ENCODE measurements at places on chromosomes 7 and 10.

- no peak for DNase-seq
These were observed 16.6 kb downstream of the ACBD5 start for GRCh38 chr10:27223964-27224363.

- no peak for DNase-seq
These were observed 402.0 kb upstream of the KLF6 start for GRCh38 chr10:4186849-4187540.

DNA sequence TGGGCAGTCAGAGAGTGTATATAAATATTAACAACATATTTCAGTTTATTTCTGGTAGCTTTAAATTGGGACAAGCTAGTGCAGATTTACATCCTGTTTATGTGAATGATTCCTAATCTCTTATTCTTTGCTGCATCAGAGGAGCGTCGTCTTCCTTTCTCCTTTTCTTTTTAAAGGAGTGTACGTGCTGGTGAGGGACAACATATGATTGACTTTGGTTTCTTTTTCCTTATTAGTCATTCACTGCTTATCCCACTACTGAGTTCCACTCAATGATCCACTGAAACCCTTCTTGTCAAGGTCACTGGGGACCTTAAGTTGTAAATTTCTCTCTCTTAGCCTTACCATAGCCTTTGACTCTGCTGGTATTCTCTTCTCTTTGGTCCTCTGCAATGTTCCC is 116.3 kb downstream of the EXOC4 start:
- DNase-seq: no peak

GRCh38 chr10:69759641-69760040 is 42.1 kb upstream of the COL13A1 start:
- no peak for DNase-seq

- no peak for DNase-seq
These were observed 82.2 kb downstream of the SEMA3D start for GRCh38 chr7:85104432-85105205.

GRCh38 chr7:104341546-104341945 is 13.1 kb downstream of the LHFPL3 start:
- DNase-seq: no peak

DNA sequence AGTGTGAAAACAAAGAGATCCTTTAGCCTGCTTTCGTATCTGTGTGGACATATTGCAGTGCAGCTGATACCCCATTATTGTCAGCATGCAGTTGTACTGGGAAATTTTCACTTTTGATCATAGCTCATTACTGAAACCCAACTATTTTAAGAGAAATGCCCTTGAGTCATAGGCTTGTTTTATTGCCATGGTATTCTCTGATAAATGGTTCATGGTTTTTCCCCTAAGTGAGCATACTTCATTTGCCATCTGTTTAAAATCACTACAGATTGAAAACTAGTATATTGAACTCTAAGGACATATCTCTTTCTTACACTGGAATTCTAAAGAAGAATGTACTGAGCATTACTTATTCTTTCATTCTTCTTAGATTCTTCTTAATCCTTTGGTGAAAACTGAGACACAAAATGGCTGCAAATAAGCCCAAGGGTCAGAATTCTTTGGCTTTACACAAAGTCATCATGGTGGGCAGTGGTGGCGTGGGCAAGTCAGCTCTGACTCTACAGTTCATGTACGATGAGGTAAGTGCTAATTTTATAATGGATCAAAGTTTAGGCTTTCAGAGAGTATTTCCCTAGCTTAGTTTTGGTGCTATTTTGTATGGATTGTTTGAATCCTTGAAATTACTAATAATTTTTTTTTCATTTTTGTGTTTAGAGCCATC is 63.0 kb downstream of the RALA start:
- no peak for DNase-seq

- DNase-seq: no peak
These were observed 9.9 kb upstream of the GNAT3 start for GRCh38 chr7:80521809-80522208.

DNA sequence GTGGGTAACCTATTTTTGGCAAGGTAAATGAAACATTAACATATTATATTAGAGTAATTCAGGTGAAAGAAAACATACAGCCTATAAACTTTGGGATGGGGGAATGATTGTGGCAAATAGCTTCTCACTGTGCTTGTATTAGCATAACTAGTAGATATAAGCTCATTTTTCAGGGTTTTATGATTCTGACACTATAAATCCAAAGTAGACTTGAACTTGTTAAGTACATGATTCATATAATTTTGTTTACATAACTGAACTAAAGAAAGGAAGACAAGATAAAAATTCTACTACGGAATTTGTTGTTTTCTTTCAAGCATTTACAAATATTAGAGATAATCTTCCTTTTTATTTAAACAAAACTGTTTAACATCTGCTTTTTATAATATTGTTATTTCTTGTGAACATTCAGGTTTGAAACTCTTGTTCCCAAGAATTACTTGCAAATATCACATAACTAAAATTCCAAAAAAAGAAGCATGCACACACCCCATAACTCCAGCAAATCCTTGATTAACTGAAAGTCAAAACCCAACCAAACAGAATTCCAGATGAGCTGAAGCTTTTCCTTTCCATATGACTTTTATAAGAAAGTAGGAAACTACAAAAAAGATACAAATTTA is 142.3 kb downstream of the JAZF1 start:
- no peak for DNase-seq

- DNase-seq: no peak
These were observed 31.6 kb downstream of the RHEB start for GRCh38 chr7:151488096-151488495.

DNA sequence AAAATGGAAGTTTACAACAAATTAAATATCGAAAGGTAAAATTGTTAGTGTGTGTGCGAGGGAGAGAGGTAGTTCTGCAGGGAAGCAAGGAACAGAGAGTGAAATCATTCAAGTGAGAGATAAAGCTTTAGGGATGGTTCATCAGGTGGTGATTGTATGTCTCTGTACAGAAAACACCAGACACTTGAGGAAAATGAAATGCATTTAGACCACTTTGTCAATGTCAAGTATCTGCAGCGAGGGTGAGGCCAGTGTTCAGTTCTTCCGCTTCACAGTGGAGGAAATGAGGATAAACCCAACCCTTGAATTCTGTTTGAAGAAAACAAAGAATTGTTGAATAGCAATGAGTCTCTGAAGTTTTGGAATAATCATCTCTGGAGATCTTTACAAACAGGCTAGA is 14.4 kb upstream of the ITGB1 start:
- no peak for DNase-seq

GRCh38 chr10:31701546-31701945 is 227.1 kb downstream of the ARHGAP12 start:
- no peak for DNase-seq

GRCh38 chr10:66925896-66926715 is at the start of gene LRRTM3:
TSS of gene LRRTM3 (plus strand) at chr10:66926036.
- DNase-seq: peak; percentile 50

DNA sequence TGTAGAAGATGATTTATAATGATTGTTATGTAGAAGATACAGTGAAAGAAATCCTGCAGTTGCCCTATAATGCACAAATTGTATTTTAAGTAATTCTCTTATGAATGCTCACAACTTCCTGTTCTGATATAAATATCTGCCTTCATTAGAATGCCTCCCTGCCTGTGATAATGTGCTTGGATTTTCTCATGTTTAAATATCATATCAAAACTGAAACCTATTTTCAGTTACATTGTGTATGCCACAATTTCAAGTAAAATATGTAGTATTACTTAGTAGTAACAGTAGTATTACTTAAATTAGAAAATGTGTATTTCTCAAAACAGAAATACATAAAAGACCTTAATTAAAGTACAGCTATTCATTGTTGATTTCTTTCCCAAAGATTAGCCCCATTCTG is 41.1 kb upstream of the TFEC start:
- no peak for DNase-seq

GRCh38 chr10:30708234-30708633 is 78.7 kb upstream of the LYZL2 start:
- DNase-seq: no peak

- no peak for DNase-seq
These were observed 118.1 kb downstream of the INPP5A start for GRCh38 chr10:132655735-132656134.

DNA sequence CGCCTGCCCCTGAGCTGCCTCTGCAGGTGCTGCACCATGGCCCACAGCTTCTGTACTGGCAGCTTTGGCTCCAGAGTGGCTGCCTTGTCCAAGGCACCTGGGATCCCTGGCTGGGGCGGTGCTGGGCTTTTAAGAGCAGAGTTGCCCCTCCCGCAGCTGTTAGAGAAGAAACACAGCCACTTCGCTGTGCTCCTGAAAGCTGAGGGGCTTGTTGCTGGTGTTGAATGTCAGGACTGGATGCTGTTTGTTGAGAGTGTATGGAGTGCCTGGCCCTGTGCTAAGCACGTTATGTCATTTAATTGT is 6.2 kb downstream of the FAM241B start:
- DNase-seq: no peak

- DNase-seq: no peak
These were observed 7.9 kb downstream of the PAXIP1 start for GRCh38 chr7:154994996-154995395.

GRCh38 chr10:67306588-67307205 is 380.9 kb downstream of the LRRTM3 start:
- no peak for DNase-seq

- DNase-seq: no peak
These were observed 43.6 kb downstream of the GUSB start for GRCh38 chr7:65938336-65938895.

DNA sequence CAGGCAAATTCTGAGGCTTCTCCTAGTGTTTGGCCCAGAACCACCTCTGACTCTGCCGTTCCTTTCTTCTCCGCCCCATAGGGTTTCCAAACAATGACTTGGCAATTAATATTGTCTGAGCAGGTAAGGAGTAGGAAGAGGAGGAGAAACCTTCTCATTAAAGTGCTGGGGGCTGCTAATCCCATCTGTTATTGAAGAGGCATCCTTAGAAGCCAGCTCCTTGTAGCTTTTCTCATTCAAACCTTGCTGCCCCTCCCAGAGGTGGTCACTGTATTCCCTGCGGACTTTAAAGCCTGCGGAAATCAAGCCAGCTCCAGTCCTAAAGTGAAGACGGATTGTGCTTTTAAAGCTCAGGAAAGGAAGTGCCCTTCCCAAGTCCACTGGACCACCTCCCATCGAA is 1.4 kb upstream of the NKX1-2 start:
- DNase-seq: no peak

GRCh38 chr10:132634241-132634946 is 96.8 kb downstream of the INPP5A start:
- no peak for DNase-seq

DNA sequence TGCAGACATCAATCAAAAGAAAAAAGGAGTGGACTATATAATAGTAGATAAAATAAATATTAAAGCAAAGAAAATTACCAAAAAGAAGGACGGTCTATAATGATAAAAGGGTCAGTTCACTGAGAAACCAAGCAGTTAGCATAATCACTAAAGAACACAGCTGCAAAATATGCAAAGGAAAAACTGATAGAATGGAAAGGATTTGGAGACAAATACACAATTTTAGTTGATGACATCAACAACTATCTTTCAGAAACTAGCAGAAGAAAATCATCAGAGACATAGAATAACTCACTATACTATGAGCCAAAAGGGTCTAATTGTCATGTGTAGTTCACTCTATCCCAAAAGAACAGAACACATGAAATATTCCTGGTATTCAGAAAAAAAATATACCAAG is 316.4 kb upstream of the IGFBP3 start:
- DNase-seq: no peak

DNA sequence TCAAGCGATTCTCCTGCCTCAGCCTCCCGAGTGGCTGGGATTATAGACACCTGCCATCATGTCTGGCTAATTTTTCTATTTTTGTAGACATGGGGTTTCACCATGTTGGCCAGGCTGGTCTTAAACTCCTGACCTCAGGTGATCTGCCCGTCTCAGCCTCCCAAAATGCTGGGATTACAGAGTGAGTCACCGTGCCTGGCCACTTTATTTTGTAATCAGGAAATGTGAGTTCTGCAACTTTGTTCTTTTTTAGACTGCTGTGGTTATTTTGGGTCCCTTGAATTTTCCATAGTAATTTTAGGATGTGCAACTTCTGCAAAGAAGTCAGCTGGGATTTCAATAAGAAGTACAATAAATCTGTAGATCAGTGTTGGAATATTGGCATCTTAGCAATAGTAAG is 96.8 kb downstream of the CYTH3 start:
- DNase-seq: no peak
